Spinal cord (tissue), 10 donors: ENCODE measurements at places on chromosomes 1 and 21.

- DNase-seq = no peak
These were observed 2.1 kb downstream of the MEGF6 start for GRCh38 chr1:3609016-3609768.

DNA sequence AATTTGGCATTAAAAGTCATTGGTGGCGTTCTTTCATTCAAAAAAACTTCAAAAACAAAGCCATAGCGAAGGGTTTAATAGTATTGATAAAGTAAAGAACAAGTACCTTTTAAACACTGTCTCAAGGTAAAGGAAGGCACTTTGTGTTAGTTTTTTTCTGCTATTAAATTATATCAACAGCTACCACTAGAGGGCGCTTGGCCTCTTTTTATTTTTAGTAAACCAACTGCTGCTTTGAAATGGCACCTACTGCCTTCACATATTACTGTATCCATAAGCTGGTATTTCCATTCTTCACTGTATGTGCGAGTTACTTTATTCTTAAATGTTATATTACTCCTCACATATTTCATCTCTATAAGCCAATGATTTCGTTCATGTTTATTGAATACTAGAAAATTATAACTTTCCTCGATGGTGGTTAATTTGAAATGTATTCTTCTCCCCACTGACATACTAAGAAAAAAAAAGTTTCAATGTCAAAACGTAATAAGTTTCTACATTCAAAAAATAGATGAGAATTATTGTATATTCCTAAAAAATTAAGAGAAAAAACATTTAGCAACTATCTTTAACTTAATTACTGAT, 125.7 kb upstream of the CXADR start:
- DNase-seq = peak; percentile 96

DNA sequence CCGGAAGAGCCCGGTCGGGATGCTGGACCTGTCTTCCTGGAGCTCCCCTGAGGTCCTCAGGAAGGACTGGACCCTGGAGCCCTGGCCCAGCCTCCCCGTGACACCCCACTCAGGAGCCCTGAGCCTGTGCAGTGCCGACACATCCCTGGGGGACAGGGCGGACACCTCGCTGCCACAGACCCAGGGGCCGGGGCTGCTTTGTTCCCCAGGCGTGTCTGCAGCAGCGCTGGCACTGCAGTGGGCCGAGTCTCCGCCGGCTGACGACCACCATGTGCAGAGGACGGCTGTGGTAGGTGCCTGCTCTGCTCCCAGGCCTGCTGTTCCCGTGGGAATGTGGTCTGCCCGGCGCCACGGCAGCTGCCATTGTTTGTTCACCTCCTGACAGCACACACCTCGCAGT, 42.1 kb upstream of the DIP2A start:
- no peak for DNase-seq

GRCh38 chr1:103561643-103562395, 9.6 kb upstream of the AMY2B start:
- no peak for DNase-seq

- no peak for DNase-seq
These were observed 14.7 kb downstream of the GALNT2 start for GRCh38 chr1:230081751-230082150.

GRCh38 chr1:228308628-228309325, 97.9 kb downstream of the TRIM11 start:
- DNase-seq = no peak
